NCI-H2029 treated with DMSO at 0.1 percent for 48 hours (cell line): ENCODE measurements at places on chromosomes 5 and 9.

DNA sequence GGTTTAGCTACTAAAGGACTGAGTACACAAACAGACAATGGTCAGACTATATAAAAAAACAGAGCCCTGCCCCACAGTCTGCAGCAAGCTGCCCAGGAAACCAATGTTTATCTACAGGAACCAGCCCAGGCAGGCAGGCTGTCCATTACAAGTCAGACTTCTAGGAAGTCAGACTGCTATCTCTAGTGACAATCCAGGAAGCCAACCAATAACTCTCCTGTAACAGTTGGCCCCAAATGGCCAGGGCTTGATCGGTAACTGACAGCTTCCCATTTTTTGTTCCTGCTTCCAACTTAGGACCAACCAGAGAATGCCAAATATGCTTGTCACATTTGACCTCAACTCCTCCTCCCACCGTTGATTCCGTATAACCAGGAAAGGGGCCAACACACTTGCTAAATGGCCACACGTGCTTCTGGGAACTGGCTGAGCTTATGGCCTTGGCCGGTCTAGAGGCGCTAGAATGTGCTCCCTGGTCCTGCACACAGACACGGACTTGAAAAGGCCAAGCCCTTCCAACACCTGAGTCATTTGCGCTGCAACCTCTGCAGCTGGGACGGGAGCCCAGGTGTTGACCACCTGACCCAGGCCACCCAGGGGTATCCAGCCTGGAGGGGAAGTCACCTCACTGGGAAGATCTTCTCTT lies 79.6 kb upstream of the CDK20 start:
- no peak for DNase-seq

DNA sequence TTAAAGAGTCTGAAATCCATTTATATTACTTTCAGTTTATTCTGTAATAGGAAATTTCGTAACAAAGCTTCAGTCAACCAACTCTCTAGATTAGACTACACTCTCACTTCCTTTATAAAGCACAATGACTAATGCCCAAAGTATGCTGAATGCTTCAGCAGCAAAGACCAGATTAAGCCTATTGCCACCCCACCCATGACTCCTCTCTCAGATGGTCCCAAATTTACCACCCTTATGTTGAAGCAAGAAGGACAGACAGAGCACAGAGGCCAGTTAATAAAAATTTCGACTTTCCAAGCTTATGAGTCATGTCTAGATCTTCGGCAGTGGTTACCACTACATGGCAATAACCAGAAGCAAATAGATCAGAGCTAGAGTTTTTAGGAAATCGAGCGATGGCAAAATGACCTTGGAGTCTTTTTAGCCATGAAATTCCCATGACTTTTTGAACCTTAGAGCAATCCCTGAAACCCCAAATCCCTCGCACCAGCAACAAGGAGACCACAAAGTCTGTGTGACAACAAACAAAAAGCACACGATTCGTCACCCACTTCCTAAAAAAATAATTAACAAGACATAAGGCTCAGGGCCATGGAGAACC lies 287.8 kb upstream of the RASA1 start:
- no peak for DNase-seq

DNA sequence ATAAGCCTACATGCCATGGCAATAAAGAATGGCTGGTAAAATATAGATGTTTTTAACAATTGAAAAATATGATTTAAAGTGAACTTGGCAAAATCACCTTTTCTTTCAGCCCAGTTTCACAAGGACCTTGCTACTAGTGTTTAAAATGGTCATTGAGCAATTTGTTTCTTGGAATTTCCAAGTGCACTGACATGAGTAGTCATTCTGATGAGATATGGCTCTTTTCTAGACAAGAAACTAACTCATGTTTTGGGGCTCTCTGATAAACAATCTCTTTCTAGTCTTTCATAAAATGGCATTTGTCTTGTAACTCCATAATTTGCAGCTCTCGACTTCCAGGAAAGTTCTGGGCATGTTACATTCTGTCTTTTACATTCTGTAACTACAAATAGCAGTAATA lies 176.8 kb downstream of the NR2F1-AS1 start:
- no peak for DNase-seq

DNA sequence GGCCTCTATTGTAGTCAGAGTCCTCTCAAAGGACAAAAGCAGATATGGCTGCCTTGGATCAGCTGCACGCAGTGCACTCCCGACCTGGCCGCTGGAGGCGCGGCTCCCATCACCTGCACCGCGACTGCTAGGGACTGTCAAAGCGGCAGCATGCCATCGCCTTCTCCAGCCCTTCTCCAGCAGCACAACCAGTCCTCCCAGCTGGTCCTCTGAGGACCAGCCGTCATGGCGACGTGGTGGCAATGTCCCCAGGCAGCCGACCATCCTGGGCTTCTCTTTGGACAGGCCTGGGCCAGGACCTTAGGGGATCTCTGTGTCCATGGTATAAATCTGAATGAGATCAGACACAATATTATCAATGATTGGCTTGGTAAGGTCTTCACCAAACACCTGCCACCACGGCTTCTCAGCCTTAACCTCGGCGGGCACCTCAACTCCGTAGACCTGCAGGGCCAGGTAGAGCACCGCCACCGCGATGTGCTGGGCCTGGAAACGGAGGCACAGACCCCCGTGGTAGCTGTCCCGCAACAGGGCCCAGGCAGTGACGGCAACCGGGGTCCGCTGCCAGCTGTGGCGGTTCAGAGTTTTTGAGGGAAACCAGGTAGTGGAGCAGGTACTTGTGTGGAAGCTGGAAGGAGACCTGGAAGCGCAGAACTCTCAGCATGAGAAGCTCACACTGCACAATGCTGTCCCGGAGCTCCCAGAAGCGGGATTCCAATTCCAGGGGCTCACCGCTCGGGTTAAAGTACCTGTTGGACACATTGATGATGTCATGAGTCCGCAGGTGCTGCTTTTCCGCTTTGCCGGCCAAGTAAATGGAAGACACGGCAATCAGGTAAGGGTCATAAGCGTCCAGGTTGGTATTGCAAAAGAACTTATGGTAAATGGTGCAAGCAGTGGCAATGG lies 8.5 kb downstream of the DUSP1 start:
- DNase-seq, result no peak

DNA sequence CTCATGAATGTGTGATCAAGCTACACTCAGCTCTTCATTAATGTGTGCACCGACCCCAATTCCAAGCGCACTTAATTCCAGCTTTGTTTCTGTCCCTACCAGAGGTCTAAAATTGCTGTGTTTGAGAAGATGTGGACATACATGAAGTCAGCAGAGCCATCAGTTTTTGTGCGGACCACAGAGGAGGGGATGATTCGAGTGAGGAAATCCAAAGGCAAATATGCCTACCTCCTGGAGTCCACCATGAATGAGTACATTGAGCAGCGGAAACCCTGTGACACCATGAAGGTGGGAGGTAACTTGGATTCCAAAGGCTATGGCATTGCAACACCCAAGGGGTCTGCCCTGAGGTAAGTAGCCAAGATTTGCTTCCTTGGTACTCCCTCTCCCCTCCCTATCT lies 268.6 kb downstream of the FAM114A2 start:
- DNase-seq, result no peak

DNA sequence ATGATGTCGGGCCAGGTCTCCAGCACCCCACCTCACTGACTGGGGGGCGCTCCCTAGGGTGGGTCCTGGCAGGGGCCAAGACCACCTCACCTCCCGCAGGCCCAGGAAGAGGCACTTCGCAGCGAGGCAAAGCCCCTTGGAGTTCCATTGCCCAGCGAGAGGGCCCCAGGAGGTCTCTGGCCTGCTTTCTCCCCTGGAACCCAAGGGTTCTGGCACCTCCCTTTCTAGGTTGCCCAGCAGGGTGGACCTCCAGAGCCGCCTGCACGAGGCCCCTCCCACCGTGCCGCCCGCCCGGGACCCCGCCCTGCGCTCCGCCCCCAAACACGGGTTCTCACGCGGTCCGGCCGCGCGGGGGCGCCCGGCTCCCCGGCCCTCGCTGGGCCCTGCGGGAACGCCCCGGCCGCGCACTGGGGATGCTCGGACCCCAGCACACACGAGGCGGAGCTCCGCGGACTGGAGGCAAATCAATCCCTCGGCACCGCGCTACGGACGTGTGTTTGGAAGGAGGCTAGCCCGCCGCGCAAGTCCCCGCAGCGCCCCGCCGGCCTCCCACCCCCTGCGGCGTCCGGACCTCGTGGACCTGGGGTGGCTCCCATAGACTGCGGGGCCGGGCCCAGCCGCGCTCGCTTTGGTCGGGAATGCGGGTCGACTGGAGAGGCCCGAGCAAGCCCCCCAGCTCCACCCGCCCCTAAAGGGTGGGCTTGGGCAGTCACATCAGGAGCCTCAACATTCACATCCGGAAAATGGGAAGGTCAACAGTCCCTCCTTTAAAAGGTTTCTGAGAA lies 99.5 kb upstream of the LMX1B start:
- DNase-seq, result no peak

- DNase-seq, result no peak
These were observed 41.0 kb downstream of the PCDHGC5 start for GRCh38 chr5:141529873-141530272.
